ENCODE measurements at places on chromosomes 7 and 10.

GRCh38 chr7:33258491-33258951 lies 129.2 kb downstream of the BBS9 start:
- DNase-seq, result no peak

GRCh38 chr7:74138945-74139843 lies 35.0 kb upstream of the EIF4H start:
- no peak for DNase-seq

DNA sequence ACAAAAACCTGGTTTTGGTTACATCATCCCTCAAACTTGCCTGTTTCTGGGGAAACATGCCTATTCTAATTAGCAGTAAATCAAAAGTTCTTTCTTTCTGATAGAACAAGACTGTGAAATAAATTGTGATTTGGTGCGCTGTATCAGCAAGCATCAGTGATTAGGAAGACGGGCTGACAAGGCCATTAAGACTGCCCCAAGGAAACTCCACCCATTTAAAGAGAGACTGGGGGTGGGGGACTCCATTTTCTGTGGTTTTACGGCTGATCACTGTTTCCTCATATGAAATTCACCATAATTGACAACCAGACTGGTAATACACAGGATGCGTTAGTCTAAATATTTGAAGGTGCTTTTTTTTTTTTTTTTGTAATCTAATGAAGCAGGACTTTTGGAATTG lies 68.7 kb downstream of the MBL2 start:
- no peak for DNase-seq

GRCh38 chr10:96548589-96548988 lies 34.9 kb upstream of the TLL2 start:
- no peak for DNase-seq

GRCh38 chr10:113628607-113629153 lies 35.2 kb downstream of the NRAP start:
- DNase-seq, result no peak

DNA sequence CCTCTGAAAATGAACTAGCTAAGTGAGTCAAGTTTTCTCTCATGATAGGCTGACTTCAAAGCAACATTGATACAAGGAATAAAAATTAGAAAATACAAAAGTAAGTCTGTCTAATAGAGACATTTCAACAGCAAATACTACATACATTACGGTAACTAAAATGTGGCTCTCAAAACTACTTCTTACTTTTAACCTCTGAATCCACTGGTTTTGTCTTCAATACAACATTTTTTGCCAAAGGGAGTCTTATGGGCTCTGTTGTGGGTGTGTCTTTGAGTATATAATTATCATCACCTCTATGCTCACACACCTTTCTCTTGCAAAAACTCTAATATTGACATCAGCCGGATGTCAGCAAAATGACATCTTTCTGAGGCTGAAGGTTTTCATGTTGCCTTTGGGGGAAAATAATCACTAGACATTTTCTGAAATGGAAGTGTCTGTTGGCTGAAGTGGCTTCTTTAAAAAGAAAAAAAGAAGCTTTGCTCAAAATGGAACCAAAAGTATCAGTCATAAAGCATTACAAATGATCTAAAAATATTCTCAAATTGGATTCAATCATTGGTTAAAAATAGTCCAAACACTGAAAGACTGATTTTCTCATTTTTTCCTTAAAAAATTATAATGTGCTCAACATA lies 41.8 kb upstream of the FAM133B start:
- DNase-seq, result no peak

DNA sequence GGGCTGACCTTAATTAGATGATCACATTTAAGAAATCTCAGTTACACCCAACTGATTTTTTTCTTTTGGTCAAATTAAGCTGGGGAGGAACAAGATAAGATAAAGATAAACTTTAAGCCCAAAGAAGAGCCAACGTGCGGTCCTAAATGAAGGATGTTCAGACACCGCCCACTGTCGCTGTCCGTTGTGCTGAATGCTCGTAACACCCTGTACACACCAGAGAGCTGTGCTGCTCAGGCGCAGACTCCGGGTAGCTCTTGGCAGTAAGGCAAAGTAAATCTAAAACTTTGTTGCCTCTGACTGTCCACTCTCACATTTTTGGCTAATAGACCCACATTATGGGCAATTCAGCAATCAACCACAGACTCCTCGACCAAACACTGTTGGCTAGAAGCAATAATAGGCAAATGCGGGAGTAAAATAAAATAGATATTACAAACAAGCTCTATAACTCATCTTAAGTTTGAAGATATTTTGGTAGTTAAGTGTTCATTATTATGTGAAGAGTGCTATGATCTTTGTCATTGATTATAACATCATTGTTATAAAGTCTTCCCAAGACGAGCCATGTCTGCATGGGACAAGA lies 57.1 kb downstream of the PLPP4 start:
- peak; percentile 63 for DNase-seq

GRCh38 chr10:100647928-100648327 lies 97.5 kb upstream of the PAX2 start:
- DNase-seq, result no peak

GRCh38 chr10:92538231-92538958 lies 35.5 kb downstream of the IDE start:
- DNase-seq, result no peak

DNA sequence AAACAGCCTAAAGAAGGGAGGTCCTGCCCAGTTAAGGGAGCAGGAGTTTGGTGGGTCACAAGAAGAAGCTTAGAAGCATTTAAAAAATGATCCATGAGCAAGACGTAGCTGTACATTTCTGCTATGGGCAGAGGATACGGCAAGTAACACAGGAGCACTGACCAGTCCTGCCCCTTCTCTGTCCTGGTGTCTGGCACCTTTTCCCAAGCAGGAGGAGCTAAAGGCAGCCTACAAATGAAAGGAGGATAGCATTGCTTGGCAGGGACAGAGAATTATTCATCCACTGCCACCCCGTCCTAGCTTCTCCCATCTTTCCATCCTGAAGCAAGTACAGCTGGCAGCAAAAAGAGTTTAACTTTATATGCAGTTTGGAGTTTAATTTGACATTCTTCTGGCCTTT lies 1077.6 kb downstream of the TYW1 start:
- DNase-seq, result no peak

DNA sequence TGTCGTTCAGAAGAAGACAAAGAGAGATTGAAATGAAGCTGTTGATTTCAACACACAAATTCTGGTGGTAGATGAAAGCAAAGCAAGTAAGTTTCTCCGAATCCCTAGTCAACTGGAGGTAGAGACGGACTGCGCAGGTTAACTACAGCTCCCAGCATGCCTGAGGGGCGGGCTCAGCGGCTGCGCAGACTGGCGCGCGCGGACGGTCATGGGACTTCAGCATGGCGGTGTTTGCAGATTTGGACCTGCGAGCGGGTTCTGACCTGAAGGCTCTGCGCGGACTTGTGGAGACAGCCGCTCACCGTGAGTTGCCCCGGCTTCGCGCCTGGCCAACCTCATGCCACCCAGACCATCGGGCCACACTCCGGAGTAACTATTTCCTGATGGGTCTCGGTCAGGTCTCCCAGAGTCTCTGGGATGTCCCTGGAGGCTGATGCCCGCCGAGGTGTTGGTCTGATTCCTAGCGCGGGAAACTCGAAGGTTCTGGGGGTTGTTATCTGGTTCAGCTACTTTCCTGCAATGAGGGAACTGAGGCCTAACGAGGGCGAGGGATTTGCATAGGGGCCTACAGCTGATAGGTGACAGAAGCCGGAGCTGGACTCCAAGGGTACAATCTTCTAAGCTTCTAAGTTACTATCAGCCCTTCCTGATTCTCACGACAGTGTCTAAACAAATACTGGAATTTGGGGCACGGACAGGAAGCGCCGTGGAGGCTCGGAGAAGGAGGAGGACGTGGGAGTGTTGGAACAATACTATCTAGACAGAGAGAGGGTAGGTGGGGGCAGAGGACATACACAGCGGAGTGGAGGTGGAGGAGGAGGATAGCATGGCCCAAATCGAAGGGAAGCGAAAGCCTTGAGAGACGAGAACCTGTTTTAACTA lies at the start of gene RPP30:
Gene RPP30, plus strand, starts transcription at position 209 of the 882 bp plus-strand sequence. Its CDS starts 13 bp downstream, at position 222.
- DNase-seq, result no peak

DNA sequence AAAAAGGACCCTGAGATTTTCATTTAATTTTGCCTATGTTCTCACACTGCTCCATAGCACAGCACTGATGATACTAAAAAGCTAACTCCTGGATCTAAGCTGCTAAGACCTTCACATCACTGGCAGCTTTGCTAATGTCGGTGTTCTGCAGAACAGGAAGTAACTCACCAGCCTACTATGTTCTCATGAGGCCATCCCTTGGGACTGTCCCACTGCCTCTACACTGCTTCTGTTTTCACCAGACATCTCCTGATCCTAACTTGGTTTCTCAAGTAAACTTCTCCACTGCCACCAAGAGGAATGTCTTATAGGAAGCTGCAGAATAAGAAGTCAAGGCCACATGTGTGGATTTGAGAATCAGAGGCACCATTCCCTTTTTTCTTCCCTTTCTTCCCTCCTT lies 15.1 kb downstream of the HTR7 start:
- no peak for DNase-seq

DNA sequence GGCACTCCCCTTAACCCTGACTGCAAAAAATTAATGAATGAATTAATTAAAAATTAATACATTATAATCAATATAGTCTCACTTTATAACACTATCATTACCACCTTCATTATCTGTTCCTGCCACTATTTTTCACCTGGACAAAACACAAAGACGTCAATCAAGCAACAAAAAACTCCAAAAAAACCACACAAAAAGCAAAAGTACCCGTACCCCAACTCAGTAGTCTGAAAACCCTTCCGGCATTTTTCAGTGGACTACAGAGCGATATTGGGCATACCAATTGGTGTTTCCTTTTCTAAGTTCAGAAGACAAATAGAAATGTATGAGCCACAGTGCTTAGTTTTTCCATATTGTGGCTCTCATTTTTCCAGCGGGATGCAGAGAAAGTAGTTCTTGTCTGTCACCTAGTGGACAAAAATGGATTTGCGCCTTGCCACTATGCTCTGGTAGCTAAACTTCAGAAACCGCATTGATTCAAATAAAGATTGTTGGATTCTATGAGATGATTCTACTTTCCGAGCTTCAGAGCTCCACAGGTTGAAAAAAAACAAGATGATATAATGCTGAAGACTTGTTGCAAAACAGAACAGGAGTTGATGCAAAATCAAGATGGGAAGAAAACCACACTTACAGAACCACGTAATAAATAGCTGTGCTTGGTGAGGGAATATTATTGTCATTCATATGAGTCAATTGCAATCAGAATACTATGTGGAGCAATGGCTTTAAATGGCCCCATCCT lies 50.6 kb upstream of the ITGB1 start:
- peak; percentile 75 for DNase-seq

GRCh38 chr10:12638103-12638502 lies 288.8 kb downstream of the CAMK1D start:
- DNase-seq, result no peak

- no peak for DNase-seq
Measured at GRCh38 chr7:116614499-116615262, 57.3 kb upstream of the MET start.

- no peak for DNase-seq
Measured at GRCh38 chr10:68553599-68553998, 6.5 kb upstream of the TET1 start.

GRCh38 chr10:48541144-48541795 lies 63.6 kb downstream of the ARHGAP22 start:
- DNase-seq, result no peak

GRCh38 chr10:72704117-72704516 lies 12.2 kb downstream of the MCU start:
- no peak for DNase-seq

- DNase-seq, result no peak
Measured at GRCh38 chr7:110407706-110408105, 683.2 kb upstream of the LRRN3 start.

DNA sequence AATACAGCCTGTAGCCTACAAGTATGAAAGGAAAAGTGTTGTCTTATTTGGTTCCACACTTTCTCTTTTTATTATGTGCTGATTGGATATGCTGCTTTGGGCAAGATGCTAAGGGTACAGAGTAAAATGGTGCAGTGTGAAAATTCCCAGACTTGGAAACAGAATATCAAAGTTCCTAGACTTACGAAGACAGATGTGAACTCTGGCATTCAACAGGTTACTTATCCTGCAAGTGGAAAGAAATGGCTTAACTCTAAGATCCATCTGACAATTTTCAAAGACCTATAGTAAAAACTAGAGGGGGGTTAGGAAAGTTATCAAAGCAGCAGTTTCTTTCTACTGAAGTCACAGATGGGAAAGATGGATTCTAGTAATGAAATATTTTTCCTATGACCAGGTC lies 24.1 kb downstream of the CUTC start:
- no peak for DNase-seq

DNA sequence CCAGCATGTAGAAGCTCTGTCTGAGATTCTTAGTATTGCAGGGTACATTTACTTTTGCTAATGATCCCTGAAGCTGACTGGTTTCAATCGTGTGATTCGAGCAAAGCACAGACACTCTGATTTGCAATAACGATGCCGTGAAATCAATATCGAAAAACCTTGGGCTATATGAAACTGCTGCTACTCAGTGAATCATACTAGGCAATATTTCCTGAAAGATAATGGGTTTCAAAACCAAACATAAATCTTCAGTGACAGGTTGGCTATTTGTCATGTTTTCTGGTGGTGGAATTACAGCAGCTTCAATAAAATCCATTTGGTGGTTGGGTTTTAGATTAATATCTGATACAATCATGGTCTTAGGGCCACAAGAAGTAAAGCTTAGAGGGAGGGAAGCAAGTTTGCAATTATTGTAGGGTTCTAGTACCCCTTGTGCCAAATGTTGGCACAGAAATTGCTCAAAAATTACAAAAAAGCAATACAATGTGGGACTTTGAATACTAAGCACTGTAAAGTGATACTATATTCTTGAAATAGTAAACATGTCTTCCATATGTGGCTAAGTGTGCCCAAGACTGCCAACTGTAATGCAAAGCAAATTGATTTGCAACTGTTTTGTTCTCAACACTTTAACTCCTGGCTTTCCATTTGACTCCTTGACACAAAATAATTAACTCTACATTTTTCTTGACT lies 112.4 kb upstream of the JAZF1 start:
- no peak for DNase-seq

- peak; percentile 5 for DNase-seq
Measured at GRCh38 chr7:25180592-25180923, 47.7 kb downstream of the NPVF start.

DNA sequence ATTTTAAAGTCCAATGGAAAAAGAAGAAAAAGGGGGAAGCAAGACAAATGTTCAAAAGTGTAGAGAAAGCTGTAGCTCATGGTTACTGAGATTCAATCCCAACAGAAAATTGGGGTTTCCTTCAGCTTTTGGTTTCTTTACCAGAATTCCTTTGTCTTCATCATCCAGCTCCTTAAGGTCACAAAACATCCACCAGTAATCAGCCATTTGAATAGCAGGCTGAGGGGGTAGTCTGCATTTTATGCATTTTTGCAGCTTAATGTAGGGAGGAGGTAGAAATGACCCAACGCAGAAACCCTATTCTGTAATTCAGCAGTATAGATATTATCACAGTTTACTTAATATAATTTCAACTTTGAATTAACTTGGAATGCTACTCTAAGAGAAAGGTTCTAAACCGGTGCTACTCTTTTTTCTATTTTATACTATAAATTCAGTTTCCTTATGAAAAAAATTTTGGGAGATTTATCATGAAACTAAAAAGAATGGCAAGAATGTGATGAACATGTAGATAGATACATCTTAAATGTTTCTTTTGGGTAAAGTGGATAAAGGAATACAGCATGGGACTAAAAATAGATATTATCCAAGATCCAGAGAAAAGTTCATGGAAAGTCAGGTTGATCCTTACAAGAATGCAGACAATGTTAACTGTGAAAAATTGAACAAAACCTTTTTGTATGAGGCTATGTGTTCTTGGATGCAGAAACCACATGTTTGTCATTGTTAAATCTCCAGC lies 596.9 kb downstream of the PHTF2 start:
- no peak for DNase-seq

- DNase-seq, result no peak
Measured at GRCh38 chr10:2866569-2866968, 200.8 kb upstream of the PFKP start.
